ENCODE measurements at places on chromosomes 7 and 10. TPM values are rescaled to one million over a fixed set of nuclear protein-coding genes. Genes with fewer than 3 reads are reported as not detected.

The UCMA gene
- total RNA-seq: not detected

The TMEM273 gene
- 26.1 TPM for total RNA-seq

The EXOSC1 gene
- total RNA-seq: 22.3 TPM

The CYP2E1 gene
- total RNA-seq: 2.1 TPM

The MSS51 gene
- total RNA-seq: 2.2 TPM

The GPNMB gene
- total RNA-seq: 297 TPM

The CCT6A gene
- 87.9 TPM for total RNA-seq

The MACC1 gene
- 0.67 TPM for total RNA-seq

The PRPS1L1 gene
- total RNA-seq: not detected

The PILRA gene
- 15.3 TPM for total RNA-seq

The EBF3 gene
- 8.7 TPM for total RNA-seq

The KCNIP2 gene
- 2.3 TPM for total RNA-seq
